Activated naive CD8-positive, alpha-beta T cell treated with anti-CD3 and anti-CD28 coated beads, Interleukin-2, amount 10 ng/mL, durations not matched to agents 7 days and 5 days (primary cell): ENCODE measurements at places on chromosomes 4 and X.

GRCh38 chrX:113473418-113473817, 632.8 kb upstream of the AMOT start:
- no peak for DNase-seq

GRCh38 chr4:73945674-73946449, 36.0 kb downstream of the PF4 start:
- DNase-seq, result no peak

GRCh38 chr4:106362086-106362825, 6.3 kb downstream of the GIMD1 start:
- no peak for DNase-seq

DNA sequence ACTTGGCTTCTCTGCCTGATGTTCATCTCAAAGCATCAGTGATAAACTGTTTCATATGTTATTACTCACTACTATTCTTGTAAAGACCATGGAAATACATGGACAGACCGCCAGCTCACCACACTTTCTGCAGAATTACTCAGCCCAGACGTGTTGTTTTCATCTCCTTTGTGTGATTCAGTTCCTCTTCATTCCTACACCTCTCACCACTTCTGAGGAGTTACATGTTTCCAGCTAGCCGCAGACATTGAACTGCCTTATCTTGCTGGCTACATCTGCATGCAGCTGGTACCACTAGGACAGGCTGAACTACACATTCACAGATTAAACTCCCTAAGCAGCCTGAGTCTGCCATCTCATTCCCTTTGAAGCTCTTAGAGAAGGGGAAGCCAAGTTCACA, 443.2 kb upstream of the FGF16 start:
- DNase-seq, result no peak

GRCh38 chr4:137283737-137284136, 248.6 kb downstream of the PCDH18 start:
- no peak for DNase-seq

DNA sequence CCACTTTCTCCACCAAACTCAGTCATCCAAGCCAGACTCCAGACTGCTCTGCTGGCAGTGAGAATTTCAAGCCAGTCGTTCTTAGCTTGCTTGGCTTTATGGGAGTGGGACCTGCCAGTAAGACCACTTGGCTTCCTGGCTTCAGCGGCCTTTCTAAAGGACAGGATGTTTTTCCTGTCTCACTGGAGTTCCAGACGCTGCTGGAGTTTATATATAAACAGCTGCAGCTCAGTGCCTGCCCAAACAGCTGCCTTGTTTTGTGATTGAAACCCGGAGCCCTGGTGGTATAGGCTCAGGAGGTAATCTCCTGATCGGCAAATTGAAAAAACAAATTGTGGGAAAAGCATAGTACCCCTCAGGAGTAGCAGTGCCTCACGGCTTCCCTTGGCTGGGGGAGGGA, 1165.8 kb upstream of the ADGRL3 start:
- DNase-seq, result no peak

GRCh38 chr4:17112292-17112659, 213.8 kb upstream of the LDB2 start:
- no peak for DNase-seq

DNA sequence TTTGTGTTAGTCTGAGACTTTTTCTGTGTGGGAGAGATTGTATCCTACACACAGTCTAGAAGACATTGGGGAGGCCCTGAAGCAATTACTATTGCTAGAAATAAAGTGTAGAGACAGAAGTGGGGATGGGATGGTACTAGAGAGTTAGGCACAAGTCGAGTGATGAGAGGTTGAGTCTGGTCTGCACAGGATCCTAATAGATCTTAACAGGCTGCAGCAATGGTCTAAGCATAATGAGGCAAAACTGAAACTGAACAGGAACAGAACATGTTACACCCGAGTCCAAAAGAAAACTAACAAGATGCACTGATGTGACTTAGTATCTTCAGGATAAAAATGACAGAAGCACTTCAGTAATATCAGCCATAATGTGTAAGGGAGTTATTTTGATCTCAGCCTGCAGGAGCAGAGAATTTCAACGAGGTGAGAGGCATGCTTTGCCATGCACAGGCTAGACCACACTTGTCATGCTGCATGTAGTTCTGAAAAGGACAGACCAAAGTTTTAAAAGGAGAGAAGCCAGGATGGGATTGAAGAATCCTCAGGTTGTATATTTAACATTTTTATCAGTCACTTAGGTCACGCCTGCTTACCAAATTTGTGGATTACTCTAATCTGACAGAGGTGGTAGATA, 205.8 kb upstream of the BOD1L1 start:
- DNase-seq, result no peak

GRCh38 chr4:127291316-127291715, 341.4 kb upstream of the INTU start:
- DNase-seq, result no peak

DNA sequence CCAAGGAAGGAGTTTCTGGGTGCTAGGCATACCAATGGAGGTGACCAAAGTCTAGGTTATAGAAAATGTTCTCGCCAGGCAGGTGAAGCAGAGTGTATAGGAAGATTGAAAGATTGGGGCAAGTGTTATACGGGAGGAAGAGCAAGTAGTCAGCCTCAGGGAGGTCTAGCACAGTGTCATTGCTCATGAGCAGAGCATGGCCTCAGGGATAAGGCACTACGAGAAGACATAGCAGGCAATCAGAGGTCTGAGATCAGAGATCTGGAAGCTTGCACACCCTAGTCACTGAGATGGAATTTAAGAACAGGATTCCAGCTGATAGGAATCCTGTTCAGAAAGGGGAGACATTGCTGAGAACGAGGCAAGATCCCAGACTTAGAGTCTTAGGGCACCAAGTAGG, 350.0 kb upstream of the CASK start:
- DNase-seq, result no peak

DNA sequence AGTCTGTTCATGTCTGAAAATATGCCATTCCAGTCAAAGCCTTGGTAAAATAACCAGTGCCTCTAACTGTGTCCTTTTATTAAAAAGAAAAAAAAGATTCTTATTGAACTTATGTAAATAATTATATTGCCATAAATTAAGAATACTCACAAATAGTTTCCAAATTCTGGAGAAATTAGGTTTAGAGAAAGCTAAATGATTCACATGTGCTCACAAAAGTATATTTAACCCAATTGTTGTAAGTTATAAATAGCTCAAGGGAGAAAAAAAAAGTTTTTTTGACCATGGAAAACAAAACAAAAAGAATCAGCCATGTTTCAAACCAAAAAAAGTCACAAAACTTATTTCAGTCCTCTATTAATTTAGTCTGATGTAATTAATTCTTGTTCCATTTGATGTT, 25.3 kb upstream of the HERC6 start:
- DNase-seq, result no peak

GRCh38 chrX:3219231-3219630, 127.2 kb downstream of the MXRA5 start:
- no peak for DNase-seq

DNA sequence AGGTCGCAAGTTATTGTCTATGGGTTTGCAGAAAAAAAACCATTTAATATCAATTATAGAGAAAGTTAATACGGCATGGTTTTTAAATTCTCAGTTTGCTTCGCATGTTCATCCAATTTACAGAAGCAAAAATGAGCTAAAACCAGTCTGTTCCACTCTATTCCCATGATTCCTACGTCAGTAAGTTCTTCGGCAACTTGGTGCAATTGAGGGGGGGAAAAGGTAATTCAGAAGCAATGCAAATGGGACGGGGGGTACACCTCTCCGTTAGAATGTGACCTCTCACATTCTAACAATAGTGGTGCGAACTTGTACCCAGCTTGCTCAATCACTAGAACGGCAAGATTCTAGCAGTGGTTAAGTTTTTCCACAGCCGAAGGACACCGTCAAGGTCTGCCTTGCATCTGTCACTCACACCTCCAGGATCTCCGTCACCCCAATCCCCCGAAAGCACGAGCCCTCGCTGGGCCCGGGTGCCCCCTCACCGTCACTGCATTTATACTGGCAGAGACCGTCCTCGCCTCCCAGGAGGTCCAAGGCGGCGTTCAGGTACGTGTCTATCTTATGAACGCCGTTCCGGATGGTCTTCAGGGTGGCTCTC, 653 bp downstream of the PLA2G12A start:
- DNase-seq, result no peak

DNA sequence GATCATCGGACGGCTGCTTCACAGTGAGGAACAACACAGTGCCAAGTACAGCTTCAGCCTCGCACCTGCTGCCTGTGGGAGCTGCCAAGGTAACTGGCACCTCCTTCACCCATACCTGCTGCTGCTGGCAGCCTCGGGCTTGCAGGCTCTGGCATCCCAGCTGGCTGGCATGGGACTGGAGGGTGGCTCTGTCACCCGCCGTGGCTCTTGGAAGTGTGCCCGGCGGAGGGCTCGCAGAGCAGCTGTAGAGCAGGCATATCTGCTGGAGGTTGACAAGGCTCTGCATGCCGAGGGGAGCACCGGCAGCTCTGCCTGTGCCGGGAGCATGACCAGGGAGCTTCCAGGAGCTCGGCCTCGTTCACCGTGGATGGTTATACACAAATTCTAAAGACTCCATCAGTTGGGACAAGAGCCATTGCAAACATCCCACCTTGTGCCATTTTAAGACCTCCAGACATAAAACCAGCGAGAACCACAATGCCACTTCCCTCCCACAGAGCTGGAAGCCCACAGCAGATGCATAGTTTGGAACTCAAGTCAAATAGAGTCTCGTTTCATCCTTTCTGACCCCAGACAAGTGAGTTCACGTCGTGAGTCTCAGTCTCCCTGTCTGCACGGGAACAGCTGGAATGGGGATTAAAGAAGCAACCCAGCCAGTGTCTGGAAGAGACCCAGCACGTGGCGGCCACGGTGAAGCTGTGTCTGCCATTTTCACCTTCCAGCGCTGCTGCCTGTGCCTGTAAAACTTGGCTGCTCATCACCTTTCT, 84.3 kb upstream of the PSAPL1 start:
- no peak for DNase-seq
